Stimulated activated CD4-positive, alpha-beta T cell treated with anti-CD3 and anti-CD28 coated beads, Interleukin-1b, Interleukin-23, amount 100 ng/mL, for 1 hour (primary cell): ENCODE measurements at places on chromosomes 5 and 9.

DNA sequence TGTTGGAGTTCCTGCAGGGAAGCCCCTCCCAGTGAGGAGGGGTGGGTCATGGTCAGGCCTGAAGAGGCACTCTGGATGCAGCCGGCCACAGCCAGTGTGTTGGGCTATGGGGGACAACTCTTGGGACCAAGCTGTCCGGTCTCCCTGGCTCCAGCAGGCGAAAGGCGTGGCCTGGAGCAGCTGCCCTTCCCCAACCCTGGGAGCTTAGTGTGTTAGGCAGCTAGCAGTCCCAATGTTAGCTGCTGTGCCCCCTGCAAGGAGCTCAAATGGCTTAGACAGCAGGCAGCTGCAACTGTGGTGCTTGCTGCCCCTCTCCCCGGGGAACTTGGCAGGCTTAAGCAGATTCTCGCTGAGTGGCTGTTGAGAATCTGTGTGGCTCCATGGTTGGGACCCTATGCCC is 67.5 kb upstream of the ACTBL2 start:
- DNase-seq: no peak

GRCh38 chr5:151448038-151448985 is 909 bp downstream of the SLC36A1 start:
- DNase-seq: no peak

DNA sequence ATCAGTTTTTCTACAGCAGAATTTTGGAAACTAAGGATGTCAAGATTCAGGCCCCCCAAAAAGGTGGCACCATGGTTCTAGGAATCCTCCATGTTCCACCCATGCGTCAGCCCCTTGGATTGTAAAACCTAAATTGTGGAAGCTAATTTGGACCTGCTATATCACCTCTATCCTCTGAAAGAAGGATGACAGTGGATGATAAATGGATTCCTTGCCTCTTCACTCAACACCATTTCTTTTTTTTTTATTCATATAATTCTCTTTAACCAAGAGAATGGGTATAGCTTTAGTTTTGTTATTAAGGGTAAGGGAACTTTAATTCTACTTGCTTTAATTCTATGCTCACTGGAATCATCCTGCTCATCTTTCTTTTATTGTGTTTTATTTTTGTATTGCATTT is 71.8 kb downstream of the GNAQ start:
- DNase-seq: no peak

GRCh38 chr5:168348084-168348414 is 56.6 kb downstream of the WWC1 start:
- no peak for DNase-seq

GRCh38 chr5:138105709-138106108 is 21.9 kb downstream of the WNT8A start:
- DNase-seq: no peak

GRCh38 chr5:23583081-23583480 is 75.7 kb downstream of the PRDM9 start:
- no peak for DNase-seq

GRCh38 chr5:158614951-158615350 is 484.8 kb downstream of the EBF1 start:
- DNase-seq: no peak

- DNase-seq: no peak
Observed at GRCh38 chr5:6772886-6773285, 59.7 kb downstream of the TENT4A start.

GRCh38 chr9:126125177-126125576 is 201.5 kb upstream of the MVB12B start:
- DNase-seq: no peak

GRCh38 chr5:103475629-103476240 is 86.9 kb downstream of the NUDT12 start:
- DNase-seq: no peak

GRCh38 chr9:84759300-84759750 is 89.8 kb downstream of the NTRK2 start:
- no peak for DNase-seq

- no peak for DNase-seq
Observed at GRCh38 chr5:160036884-160037283, 27.9 kb downstream of the TTC1 start.

- no peak for DNase-seq
Observed at GRCh38 chr5:150619359-150620230, 20.9 kb upstream of the SYNPO start.

GRCh38 chr5:111552896-111553295 is 40.6 kb upstream of the STARD4 start:
- no peak for DNase-seq

DNA sequence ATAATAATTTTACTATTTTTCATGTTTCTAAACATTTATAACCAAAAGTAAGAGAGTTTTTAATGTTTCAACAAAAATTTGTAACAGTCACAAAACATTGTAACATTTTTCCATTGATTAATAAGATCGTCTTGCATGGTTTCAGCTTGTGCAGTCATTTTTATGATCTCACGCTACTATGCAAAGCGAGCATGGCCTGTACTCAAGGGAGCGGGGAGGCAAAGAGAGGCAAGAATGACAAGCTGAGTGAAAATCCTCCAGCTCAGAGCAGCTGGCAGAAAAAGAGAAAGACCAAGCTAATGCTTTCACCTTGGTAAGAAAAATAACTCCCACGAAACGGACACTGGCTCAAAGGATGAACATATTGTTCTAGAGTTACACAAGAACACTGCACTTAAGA is 90.0 kb upstream of the SV2C start:
- DNase-seq: no peak

DNA sequence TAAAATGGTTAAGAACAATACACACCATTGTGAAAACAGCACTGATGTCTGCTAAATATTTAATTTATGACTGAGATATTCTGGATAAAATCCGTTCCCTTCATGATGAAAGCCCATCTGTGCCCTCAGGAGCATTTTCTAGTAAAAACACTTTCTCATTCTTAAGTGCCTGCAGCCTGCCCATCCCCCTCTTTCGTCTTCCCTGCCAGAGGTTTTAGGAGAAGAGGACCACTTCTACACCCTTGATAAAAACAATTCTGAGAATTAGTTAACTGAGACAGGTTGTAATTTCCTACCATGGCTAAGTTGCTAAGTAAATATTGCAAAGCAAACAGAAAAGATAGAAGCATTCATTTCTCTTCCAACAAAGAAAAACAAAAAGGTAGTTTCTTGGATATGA is 272.6 kb downstream of the ATPSCKMT start:
- DNase-seq: no peak

- no peak for DNase-seq
Observed at GRCh38 chr9:84773022-84773421, 103.5 kb downstream of the NTRK2 start.

DNA sequence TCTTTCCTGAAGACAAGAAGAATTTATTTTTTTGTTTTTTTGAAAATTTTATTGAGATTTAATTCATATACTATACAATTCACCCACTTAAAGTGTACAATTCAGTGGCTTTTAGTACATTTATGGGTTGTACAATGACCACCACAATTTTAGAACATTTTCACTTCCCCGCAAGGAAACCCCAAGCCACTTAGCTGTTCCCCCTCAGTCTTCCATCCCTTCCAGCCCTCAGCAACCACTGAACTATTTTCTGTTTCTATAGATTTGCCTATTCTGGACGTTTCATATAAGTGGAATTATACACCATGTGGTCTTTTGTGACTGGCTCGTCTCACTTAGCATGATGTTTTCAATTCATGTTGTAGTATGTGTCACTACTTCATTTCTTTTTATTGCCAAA is 28.0 kb downstream of the DNAI1 start:
- DNase-seq: no peak
